ENCODE measurements at places on chromosomes 16 and 17.

GRCh38 chr17:247767-248166 lies 66.3 kb upstream of the DOC2B start:
- no peak for DNase-seq

GRCh38 chr17:17749921-17750320 lies 68.7 kb downstream of the RAI1 start:
- DNase-seq = peak; percentile 44

DNA sequence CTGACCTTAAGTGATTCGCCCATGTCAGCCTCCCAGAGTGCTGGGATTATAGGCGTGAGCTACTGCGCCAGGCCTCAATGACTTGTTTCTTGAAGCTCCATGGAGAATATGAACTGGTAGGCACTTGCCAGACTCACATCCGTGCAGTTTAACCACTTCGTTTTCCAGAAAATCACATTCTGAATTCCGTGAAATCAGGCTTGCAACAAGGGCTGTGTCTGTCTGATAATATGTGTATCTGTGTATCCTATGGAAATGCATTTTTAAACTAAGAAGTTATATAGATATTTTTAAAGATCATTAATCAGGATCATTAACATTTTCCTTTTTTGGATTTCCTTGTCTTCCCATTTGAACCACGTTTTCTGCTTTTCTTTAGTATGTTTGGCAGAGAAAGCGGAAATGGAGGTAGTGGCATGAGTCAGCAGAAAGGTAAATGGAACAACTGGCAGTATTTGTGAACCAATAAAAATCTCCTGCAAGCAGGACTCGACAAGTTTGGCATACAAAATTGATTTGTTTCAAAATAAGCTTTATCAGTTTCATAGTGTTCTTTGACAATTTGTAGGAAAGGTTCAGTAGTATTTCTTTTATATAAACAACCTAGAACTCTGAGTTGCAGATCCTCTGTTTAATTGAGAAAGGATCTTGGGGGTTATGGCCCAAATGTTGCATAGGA lies 33.0 kb downstream of the USP10 start:
- DNase-seq = no peak

- DNase-seq = no peak
These were observed 45.0 kb downstream of the SLC5A11 start for GRCh38 chr16:24890746-24891145.

DNA sequence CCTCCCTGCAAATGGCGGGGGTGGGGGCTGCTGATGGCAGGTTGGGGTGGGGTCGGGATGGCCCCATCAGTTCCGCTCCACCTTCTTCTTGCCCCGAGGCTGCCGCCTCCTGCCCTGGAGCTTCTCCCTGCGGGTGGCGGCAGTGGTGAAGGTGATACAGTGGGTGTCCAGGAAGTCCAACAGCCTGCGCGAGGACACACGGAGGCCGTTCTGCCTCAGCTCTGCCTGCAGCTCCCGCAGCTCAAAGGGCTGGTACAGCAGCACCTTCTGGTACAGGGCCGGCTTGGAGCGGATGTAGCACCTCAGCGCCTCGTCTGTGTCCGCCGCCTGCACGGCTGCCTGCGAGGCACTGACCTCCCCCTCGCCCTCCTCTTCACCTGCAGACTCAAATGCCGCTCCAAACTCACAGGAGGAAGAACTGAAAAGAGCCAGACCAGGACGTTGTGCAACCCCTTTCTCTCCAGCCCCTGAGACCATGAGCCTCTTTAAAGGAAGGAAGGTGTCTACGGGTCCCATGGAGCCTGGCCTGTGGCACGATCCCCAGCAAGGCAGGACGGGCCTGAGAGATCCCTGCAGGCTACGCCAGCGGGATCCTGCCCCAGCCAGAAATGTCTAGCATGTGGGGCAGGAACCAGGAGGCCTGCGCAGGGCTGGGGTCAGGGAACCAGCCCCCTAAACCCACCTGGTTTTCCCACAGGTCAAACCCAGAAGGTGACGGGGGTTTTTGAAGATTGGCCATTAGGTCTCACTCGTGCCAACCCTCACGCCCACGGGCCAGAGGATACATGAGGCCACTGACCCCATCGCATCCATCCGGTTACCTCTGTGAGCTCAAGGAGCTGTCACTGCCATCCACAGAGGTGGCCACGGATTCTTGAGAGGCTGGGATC lies 5.3 kb upstream of the NLRC3 start:
- no peak for DNase-seq

DNA sequence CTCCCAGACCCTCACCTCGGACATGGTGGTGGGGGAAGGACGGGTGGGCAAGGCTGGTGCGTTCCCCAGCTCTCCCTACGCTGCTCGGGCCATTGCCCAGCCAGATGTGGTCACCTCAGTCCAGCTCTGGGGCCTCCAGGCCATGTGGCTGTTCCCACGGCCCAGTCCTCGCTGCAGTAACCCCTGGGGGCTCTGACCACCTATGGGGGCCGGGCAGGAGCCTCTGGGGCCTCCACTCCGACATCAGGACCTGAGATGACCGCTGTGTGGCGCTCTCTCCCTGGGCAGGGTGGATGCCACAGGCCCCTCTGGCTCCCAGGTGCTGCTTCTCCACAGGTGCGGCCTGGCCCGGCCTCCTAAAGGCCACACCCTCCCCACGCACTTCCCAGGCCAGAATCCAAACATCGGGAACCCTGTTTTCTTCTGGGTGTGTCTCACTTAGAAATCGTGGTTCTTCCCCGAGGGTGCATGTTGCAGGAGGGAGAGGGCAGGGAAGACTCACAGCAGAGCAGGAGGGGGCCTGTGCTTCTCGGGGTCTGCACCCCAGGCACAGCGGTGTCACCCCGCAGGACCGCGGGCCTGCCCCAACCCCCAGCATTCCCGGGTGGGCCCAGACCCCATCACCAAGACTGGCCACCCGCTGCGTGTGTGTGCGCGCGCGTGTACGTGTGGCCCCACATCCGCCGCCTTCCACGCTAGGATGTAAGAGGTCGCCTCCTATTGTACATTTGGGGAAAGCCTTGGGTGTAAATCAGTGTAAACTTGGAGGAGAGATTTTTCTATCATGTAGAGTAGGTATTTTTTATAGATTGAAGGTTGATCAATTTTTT lies 5.9 kb upstream of the CAPN15 start:
- DNase-seq = no peak

- DNase-seq = peak; percentile 66
These were observed 569 bp upstream of the RABEP2 start for GRCh38 chr16:28925386-28926228.

DNA sequence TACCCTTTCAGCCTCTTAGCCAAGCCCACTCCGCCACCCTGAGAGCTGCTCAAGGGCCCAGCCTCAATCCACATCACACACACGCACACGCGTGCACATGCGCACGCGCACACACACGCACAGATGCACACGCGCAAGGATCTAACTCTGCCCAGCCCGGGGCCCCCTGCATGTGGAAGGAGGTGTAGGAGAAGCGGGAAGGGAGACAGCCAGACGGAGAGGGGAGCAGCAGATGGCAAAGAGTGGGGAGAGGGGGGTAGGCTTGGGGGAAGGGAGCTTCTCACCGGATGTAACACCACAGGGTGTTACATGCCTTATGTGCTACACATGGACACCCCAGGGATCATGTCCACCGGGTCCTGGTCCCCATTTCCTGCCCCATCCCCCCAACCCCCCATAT lies 15.3 kb downstream of the DLG4 start:
- no peak for DNase-seq

- no peak for DNase-seq
These were observed 5.7 kb downstream of the TK2 start for GRCh38 chr16:66544016-66544757.

- DNase-seq = no peak
These were observed 113.8 kb downstream of the MSI2 start for GRCh38 chr17:57370037-57370581.

GRCh38 chr16:62342216-62342615 lies 306.0 kb upstream of the CDH8 start:
- no peak for DNase-seq

DNA sequence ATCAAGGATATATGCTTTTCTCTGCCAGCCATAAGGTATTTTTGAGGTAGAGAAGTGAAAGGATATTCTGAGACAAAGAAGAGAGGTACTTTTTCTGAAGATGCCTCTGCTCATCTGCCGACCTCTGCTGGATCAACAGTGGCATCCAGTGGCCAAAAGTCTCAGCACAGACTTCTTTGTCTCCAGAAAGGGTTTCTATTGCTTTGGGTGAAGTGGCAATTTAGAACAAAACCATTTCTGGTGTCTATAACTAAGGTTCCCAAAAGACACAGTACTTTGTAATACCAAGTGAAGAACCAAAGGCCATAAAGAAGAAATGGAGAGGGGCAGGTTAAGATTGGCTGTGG lies 155.2 kb upstream of the C17orf78 start:
- DNase-seq = no peak
